ENCODE measurements at places on chromosomes 2 and 18.

GRCh38 chr18:76482971-76483691, 11.9 kb downstream of the ZNF516 start:
- ATAC-seq = no peak

DNA sequence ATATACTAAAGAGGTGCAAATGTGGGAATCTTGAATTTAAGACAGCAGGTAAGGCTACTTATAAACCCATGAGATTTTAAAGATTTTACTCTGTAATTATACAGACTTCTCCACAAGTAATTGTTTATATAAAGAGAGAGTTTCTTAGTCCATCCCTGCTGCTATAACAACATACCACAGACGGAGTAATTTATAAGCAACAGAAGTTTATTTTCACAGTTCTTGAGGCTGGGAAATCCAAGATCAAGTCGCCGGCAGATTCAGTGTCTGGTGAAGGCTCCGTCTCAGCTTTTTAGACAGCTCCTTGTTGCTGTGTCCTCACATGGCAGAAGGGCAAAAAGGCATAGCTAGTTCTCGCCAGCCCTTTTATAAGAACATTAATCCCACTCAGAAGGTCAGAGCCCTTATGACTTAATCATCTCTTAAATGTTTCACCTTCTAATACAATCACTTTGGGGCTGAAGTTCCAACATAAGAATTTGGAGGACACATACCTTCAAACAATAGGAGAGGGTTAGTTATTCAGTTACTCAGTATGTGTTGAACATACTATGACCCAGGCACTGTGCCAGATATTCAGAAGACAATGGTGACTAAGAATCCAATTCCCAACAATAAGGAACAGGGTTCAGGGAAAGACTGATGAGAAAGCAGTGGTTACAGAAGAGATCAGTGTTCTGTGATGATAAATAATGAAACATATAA, 466.0 kb downstream of the RIT2 start:
- ATAC-seq = no peak

DNA sequence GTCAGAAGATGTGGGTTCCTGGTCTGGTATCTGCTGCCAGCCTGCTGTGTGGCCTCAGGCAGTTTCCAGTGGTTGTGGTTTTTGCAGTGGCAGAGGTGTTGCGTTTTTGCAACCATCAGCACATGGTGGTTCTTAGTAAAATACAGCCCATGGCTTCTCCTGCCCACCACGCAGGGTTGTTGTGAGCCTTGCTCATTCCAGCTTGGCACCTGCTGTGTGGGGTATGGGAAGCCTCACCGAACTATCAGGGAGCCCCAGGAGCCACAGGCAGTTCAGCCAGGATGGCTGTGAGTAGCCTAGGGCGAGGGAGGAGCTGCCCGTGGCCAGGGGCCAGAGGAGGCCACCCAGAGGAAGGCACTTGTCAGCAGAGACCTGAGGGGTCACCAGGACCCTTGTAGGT, 9.8 kb downstream of the ARID5A start:
- no peak for ATAC-seq

DNA sequence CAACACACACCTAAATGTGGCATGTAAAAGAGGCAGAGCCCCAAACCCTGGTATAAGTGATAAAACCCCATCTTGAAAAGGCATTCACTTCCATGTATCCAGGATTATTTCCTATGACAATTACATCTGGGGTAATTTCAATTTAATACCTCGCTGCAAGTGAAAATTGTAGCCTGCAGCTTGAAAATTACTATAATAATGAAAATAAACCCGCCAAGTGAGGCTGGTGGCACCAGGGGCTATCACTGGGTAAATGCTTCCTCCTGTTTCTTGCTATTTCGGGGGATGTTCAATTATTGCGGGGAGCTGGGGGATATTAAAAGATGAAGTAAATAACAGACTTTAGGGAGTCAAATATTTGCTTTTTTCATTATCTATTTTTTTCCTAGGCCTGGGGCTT, 159.5 kb upstream of the CAPN13 start:
- no peak for ATAC-seq

- peak; percentile 38 for ATAC-seq
Observed at GRCh38 chr18:77084688-77085035, 47.9 kb downstream of the MBP start.

GRCh38 chr2:45172142-45172541, 162.9 kb upstream of the SIX2 start:
- no peak for ATAC-seq

- ATAC-seq = no peak
Observed at GRCh38 chr2:64708829-64709228, 55.1 kb upstream of the SERTAD2 start.

DNA sequence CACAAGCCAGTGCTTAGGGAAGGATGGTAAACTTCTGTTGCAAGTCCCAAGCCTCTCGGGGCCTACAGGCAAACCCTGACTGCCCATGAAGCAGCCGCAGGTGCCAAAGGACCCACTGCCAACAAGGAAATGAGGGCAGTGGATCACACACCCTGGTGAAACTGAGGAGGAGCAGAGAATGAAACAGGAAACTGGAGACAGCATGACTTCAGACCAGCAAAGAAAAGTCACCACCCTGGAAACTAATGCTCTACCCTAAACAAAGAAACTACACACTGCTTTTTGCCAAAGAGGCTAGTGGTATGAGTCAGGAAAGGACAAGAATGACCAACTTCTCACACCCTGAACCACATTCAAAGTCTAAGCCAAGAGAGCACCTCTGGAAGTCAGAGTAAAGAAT, 97.2 kb downstream of the MYO5B start:
- ATAC-seq = peak; percentile 20

GRCh38 chr18:11113046-11113548, 36.3 kb downstream of the PIEZO2 start:
- no peak for ATAC-seq

GRCh38 chr2:120109186-120110061, 96.5 kb downstream of the EPB41L5 start:
- ATAC-seq = no peak

- no peak for ATAC-seq
Observed at GRCh38 chr2:162111958-162112850, 38.2 kb upstream of the DPP4 start.

GRCh38 chr2:154554046-154554445, 144.4 kb upstream of the KCNJ3 start:
- ATAC-seq = no peak

- peak; percentile 48 for ATAC-seq
Observed at GRCh38 chr2:101655702-101656422, 41.6 kb upstream of the MAP4K4 start.

DNA sequence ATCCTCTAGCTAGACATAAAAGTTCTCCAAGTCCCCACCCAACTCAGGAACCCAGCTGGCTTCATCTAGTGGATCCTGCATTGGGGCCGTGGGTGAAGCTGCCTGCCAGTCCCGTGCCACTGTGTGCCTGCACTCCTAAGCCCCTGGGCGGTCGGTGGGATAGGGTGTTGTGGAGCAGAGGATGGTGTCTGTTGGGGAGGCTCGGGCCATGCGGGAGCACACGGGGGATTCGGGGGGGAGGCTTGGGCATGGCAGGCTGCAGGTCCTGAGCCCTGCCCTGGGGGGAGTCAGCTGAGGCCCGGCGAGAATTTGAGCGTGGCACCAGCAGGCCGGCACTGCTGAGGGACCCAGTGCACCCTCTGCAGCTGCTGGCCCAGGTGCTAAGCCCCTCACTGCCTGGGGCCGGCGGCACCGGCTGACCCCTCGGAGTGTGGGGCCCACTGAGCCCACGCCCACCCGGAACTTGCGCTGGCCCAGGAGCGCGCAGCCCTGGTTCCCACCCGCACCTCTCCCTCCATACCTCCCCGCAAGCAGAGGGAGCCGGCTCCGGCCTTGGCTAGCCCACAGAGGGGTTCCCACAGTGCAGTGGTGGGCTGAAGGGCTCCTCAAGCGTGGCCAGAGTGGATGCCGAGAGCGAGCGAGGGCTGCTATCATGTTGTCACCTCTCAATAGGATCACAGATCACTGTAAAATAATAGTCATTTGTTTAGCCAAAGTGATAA, 86.4 kb downstream of the ARL6IP6 start:
- ATAC-seq = no peak

GRCh38 chr2:127083819-127084503, 23.0 kb downstream of the BIN1 start:
- peak; percentile 80 for ATAC-seq

DNA sequence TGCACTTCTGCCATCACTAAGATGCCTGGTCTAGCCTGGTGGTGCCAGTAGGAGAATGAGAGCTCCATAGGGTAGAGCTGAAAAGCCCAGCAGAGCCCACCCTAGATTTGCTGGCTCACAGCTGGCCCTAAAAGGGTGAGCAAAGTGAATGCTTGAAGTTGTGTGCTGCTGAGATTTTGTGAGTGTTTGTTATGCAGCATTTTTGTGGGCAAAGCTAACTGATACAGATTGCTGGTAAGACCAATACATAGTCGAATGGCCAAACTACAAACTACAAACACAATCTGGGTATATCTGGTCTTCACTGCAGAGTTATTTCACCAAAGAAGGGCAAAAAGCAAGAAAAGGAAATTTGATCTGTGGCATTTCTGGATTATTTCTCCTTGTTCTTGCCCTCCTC, 7.1 kb upstream of the AGAP1 start:
- no peak for ATAC-seq

GRCh38 chr2:69111076-69111475, 98.1 kb downstream of the ANTXR1 start:
- ATAC-seq = peak; percentile 48

DNA sequence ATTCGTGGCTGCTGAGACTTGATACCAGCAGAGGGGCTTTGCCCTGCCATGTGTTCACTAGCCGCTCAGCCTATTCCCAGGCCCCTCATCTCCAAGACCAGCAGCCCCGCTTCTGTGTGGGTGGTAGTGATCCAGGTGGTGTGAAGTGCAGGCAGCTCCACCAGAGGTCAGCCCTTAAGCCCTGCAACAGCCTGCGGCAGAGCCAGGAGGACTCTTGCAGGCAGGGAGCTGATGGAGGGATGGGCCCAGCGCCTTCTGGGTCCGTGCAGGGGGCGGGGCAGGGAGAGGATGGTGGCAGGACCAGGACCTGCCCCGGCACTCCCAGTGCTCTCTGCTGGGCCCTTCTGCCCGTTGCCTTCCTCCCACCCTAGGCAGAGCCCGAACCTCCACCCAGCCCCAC, 162.0 kb downstream of the SH3BP4 start:
- no peak for ATAC-seq

DNA sequence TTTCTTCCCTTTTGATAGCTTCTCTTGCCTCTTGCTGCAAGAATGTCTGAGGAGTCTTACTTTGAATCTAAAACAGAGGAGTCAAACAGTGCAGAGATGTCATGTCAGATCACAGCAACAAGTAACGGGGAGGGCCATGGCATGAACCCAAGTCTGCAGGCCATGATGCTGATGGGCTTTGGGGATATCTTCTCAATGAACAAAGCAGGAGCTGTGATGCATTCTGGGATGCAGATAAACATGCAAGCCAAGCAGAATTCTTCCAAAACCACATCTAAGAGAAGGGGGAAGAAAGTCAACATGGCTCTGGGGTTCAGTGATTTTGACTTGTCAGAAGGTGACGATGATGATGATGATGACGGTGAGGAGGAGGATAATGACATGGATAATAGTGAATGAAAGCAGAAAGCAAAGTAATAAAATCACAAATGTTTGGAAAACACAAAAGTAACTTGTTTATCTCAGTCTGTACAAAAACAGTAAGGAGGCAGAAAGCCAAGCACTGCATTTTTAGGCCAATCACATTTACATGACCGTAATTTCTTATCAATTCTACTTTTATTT, 133.5 kb upstream of the CDCA7 start:
- ATAC-seq = no peak

- peak; percentile 69 for ATAC-seq
Observed at GRCh38 chr2:96788442-96789244, 27.4 kb upstream of the CNNM3 start.

GRCh38 chr2:233350708-233351107, 3.6 kb upstream of the DGKD start:
- ATAC-seq = no peak

- no peak for ATAC-seq
Observed at GRCh38 chr18:57539702-57540101, 46.8 kb downstream of the FECH start.

GRCh38 chr2:127510073-127510472, 16.2 kb downstream of the IWS1 start:
- ATAC-seq = no peak

DNA sequence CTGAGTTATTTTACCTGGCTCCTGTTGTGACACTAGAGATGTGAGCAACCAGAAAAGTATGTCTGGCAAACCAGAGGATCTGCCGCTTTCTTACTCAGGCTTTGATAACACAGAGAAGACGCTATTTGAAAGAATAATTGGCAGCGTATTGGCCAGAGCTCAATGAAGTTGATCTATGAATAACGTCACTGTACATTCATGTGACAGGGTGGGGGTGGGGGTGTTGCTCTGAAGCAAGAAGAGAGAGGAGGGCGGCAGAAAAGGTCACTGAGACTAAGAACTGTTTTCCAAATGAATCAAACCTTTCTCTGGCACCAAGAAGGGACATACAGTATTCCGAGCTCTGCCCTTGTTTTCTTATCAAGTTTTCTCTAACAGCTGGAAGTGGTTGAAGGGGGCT, 1.7 kb upstream of the ONECUT2 start:
- no peak for ATAC-seq

- ATAC-seq = no peak
Observed at GRCh38 chr18:8329186-8329771, 280.0 kb upstream of the RAB12 start.

- ATAC-seq = no peak
Observed at GRCh38 chr2:143594161-143594560, 464.9 kb downstream of the ARHGAP15 start.

DNA sequence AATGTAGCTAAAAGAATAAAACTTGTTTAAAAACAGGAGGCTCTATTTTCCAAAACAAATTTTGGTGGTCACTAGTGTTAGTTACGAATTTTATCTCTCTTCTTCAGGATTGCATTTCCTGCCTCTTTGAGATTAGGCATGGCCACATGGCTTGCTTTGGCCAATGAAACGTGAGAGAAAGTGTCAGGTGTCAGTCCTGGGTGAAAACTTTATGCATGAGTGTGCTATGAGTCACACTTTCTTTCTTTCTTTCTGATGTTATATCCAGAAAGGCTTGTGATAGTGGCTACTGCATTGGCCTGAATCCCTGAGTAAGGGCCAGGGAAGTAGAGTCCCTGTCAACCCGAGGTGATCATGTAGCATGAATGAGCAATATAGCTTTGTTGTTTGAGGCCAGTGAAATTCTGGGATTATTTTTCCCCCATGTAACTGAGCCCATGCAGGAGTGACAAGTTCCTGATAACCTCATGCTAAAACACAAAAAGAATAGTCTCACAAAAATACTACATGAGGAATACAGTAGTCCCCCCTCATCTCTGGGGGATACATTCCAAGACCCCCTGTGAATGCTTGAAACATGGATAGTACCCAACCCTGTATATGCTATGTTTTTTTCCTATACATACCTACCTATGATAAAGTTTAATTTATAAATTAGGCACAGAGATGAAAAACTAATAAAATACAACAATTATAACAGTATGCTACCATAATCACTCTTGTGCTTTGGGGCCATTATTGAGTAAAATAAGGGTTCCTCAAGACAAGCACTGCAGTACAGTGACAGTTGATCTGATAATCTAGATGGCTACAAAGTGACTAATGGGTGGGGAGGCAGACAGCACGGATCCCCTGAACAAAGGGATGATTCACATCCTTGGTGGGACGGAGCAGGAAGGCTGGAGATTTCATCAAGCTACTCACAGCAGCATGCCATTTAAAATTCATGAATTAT, 109.5 kb downstream of the CDC42EP3 start:
- no peak for ATAC-seq
